A673 (cell line): ENCODE measurements at places on chromosomes 7 and 10. TPM values are rescaled to one million over a fixed set of nuclear protein-coding genes. Genes with fewer than 3 reads are reported as not detected.
A peak's percentile ranks its signal among the peaks of the same experiment; 100 is the strongest.

DNA sequence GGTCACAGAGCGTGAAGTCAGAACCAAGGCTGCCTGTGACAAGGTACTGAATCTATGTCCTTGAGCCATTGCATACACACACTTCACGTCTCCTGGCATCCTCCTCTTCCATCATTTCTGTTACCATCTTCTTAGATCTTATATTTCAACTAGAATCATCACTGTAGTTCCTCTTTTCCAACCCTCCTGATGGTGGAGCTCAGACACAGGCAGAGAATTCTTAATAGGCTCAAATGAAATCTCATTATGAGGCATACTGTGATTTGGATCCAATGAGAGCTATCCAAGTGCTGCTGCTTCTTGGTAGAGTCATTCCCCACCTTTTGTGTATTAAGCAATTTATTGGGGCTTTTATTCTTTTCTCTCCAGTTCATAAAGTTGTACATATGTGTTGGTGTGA, 113.2 kb downstream of the CALCR start:
- DNase-seq = peak; percentile 27

DNA sequence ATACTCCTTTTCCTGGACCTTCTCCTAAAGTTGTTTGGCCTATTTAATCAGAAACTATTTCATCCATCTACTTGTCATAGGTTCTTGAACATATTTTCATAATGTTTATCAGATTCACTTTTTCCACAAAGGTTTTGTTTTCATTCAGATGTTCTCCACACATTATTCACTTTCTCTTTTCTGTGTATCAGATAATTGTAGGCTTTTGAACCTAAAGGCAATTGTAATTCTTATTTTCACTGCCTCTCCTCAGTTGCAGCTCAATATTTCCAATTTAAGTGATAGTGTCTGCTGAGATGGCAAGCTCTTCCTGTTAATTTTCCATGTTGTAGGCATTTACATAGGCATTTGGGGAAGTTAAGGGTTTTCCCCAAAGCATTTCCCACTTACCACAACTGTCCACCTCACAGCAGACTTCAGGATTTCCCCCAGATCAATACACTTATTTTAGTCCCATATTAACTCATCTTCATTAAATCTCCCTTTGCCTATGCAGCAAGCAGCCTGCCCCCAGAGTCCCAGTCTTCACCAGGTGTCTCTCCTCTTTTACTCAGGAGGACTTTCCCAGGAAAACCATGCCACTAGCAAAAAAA, 12.3 kb upstream of the IKZF1 start:
- no peak for DNase-seq

EPO gene
- total RNA-seq = 0.21 TPM in 1 of 2 replicates, not detected in the other

DNA sequence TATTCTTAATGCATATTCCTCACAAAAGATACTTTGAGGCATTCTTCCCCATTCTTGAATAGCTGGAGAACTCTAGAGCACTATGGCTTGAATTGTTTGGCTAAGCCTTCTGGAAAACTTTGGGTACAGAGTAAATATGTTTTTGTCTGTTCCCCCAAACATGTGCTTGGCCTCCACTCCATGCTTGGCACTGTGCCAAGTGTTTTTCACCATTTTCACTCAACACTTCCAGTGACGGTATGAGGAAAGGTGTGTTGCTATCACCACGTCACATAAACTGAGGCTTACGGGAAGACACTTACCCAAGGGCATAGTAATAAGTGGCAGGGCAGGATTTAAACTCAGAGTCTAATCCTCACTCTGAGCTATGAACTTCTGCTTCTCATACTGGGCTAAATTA, 318.2 kb downstream of the WDR11 start:
- no peak for DNase-seq

GRCh38 chr10:63703113-63703670, 182.0 kb downstream of the REEP3 start:
- peak; percentile 37 for DNase-seq

DNA sequence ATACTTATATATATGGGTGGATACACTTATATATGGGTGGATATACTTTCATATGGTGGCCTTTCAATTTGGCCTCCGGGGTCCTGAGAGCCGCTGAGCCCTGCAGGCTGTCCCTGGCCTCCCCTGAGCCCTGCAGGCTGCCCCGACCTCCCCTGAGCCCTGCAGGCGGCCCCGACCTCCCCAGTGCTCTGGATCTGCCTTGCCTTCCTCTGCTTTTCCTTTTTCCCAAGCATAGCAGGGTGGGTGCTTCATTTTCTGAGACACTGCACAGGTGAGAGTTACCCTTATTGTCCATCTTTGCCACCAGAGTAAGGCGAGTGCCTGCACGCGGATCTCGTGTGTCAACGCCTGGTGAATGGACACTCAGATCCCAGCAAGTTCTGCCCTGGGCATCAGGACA, 106.6 kb downstream of the VIPR2 start:
- DNase-seq = no peak

MUC3A gene
- total RNA-seq = 1.7 and 2.0 TPM in 2 replicates

EBLN1 gene
- not detected in 2 replicates for total RNA-seq

DNA sequence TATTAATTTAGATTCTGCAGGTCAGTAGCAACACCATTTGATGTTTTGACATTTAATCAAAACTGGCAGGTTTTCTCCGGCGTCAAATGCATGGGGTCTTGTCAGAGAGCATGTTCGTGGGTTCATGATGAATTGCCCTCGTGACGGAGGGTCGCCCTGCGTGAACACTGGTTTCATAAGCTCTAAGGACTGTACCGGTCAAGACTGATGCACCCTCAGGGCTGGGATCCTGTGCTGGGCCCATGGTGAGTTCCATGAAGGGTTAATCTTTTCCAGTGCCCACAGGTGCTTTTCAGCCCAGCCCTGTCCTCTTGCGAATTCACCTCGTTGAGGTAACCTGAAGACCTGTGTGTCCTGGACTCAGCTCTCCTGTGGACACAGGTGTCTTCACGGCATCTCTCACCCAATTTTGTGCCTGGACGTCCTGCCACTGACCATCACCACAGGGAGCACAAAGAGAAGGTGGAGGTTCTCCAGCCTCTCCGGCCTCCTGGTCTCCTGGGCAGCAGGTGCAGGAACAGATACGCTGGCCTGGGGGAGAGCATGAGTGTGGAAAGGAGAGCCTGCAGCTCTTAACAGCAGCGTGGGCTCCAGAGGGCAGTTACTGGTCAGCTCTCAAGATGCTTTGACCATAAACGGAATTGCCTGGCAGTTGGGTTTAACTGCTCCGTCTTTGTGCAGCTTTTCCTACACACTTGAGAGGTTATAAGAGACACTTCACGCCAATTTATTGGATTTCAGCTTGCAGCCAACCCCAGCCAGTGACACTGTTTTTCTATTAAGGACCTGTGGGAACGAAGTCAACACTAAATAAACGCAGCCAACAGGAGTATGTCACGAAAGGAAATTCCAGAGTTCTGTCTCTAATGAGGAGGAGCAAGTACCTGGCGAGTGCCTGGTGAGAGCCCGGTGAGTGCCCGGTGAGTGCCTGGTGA, 37.4 kb upstream of the CFAP46 start:
- DNase-seq = no peak

- peak; percentile 64 for DNase-seq
These were observed 119.9 kb downstream of the MBL2 start for GRCh38 chr10:52652431-52653262.

DNA sequence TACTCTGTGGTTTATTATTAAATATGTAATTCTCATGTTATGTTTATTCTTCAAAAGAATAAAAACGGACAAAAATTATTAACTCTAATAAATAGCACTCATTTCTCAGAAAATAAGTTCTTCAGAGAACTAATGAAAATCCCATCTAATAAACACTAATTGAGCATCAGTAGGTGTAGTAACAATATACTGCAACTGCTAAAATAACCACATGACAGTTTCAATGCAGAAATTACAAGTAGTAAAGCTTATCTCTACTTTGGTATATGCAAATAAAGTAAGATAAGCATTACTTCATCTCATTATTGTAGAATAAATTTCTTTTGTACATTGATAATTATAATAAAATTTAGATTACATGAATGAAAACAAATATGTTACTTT, 56.4 kb upstream of the DKK1 start:
- no peak for DNase-seq

- peak; percentile 98 for DNase-seq
These were observed 232.5 kb downstream of the SKIDA1 start for GRCh38 chr10:21292763-21293517.

RNF32 gene
- 0.59 and 1.5 TPM in 2 replicates for total RNA-seq

DNA sequence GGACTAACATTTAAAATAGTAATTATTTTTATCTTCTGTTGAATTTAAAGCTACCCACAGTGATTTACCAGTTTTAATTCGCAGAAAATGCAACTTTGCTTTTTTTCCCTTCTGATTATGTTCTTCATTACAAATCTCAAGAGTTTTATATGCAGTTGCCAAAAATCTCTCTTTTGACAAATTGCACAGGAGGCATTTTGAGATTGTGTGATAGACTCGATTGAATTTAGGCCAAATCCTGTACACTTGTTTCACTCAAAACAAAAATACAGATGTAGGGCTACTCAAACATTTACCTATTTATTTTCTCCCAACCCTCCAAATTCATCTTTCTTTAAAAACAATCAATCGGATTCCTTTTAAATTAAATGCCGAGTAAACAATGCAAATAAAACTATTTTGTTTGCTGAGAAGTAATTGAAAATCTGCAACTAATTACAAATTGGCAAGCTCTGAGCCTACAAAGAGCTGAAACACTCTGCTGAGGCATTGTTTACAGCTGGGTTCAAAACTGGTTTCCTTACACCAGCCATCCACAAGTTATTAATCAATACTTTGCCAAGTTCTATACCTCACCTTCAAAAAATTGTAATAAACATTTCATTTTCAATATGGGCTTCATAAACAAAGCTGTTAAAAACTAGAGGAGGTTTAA, 214.9 kb upstream of the TCF7L2 start:
- DNase-seq = no peak

FAM237B gene
- total RNA-seq = not detected in 2 replicates

DNA sequence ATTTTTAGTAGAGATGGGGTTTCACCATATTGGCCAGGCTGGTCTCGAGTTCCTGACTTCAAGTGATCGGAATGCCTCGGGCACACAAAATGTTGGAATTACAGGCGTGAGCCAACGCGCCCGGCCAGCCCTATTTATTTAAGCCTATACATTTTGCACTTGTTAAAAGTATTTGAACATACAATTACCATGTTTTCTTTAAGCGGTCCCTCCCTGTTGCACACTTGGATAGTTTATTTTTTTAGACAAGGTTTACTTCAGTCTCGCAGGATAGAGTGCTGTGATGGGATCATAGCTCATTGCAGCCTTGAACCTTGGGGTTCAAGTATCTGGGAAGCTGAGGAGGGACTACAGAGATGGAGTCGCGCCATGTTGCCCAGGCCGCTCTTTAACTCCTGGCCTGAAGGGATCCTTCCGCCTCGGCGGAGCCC, 35.7 kb upstream of the SRRM3 start:
- no peak for DNase-seq

CPN1 gene
- not detected in 2 replicates for total RNA-seq

GRCh38 chr10:75070961-75071428, 40.5 kb upstream of the SAMD8 start:
- DNase-seq = peak; percentile 66

- DNase-seq = no peak
These were observed 131.8 kb upstream of the GRB10 start for GRCh38 chr7:50914460-50914859.

ZNF239 gene
- 7.9 and 9.7 TPM in 2 replicates for total RNA-seq

SLIT1 gene
- total RNA-seq = 0.43 and 0.66 TPM in 2 replicates

DNA sequence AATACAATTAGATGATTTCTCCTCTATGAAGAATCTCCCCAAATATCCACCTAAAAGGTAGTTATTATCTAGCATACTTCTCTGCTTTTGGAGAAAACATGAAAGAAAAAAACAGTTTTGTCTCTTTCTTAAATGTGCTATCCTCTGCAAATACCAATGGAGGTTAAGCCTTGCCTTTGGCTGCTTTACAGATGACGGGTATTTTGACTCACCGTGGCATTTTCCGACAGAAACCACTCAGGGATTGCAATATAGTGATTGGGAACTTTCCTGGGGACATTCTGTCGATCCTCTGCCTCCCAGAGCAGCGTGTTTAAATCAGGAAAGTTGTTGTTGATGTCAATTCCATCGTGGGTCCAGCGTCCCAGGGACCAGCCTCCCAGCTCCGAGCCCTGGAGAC, 100.6 kb downstream of the GPR26 start:
- DNase-seq = no peak

STAG3 gene
- total RNA-seq = 1.2 and 2.4 TPM in 2 replicates

DNA sequence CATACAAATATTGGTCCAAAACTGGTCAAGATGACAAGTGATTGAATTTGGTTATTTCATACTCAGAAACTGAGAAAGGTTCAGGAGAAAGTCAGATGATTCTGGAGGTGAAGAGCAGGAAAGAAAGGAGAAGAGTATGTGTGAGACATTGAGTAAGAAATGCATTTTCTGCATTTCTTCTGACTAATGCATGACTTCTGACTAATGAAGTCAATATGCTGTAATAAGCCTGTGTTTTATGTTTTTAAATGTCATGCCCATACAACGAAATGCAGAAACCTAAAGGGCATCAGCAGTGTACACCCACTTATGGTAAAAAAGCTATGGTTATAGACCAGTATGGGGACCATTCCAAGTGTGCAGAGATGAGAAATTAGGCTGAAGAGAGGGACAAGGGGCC, 1227.8 kb upstream of the SORCS1 start:
- no peak for DNase-seq

FAM24B gene
- total RNA-seq = 7.0 and 8.0 TPM in 2 replicates

- DNase-seq = peak; percentile 28
These were observed 165.8 kb downstream of the CFTR start for GRCh38 chr7:117645481-117646165.

PKD2L1 gene
- total RNA-seq = not detected in 2 replicates

GRCh38 chr10:34491678-34492077, 323.4 kb downstream of the PARD3 start:
- DNase-seq = no peak

GRCh38 chr10:7896297-7896696, 78.0 kb downstream of the TAF3 start:
- peak; percentile 25 for DNase-seq

- no peak for DNase-seq
These were observed 722.6 kb downstream of the GATA3 start for GRCh38 chr10:8776926-8777622.

FZD8 gene
- total RNA-seq = 49.9 and 50.5 TPM in 2 replicates

GRCh38 chr10:12730809-12731519, 270.5 kb downstream of the CCDC3 start:
- DNase-seq = no peak

VAX1 gene
- total RNA-seq = 65.1 and 74.4 TPM in 2 replicates
